ENCODE measurements at places on chromosomes 7 and 10. TPM values are rescaled to one million over a fixed set of nuclear protein-coding genes. Genes with fewer than 3 reads are reported as not detected.

GRCh38 chr10:22623633-22624253 lies 90.6 kb downstream of the PIP4K2A start:
- peaks cover 51% of the 10 kb centered on the region for H3K4me1 ChIP-seq
- no peak overlapping the region for H3K4me3 ChIP-seq
- no peak overlapping the region for H3K27ac ChIP-seq
- no peaks in the 10 kb centered on the region for H3K27me3 ChIP-seq
- DNase-seq = no peak

ZRANB1 gene
- 12.5 TPM for total RNA-seq

- DNase-seq = no peak
- no peaks in the 10 kb centered on the region for H3K4me1 ChIP-seq
- H3K27ac ChIP-seq = no peak overlapping the region
- no peak overlapping the region for H3K4me3 ChIP-seq
Measured at GRCh38 chr10:91191584-91191919, 28.9 kb upstream of the PCGF5 start.

DNA sequence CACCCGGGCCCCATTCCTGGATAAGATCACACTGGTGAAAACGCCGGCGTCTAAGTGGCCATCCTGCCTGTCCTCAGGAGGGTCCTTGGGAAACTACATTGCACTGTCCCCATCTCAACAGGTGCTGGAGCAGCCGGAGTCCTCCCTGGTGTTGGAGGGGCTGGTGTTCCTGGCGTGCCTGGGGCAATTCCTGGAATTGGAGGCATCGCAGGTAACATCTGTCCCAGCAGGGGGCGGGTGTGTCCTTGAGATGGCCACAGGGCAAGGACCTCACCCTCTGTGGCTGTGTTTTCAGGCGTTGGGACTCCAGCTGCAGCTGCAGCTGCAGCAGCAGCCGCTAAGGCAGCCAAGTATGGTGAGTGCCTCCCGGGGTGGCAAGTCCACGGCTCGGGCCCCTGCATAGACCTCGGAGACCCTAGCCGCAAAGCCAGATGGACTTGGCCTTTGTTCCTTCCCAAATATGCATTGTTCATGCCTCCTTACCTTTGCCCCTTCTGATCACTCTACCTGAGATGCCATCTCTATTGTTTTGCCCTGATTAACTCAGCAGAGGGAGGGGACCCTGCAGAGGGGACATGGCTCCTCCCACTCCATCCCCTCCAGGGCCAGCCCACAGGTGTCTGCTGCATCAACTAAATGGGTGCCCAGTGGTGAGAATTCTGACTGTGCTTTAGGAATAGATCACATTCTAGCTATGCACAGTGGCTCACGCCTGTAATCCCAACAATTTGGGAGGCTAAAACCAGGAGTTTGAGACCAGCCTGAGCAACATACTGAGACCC lies 23.8 kb downstream of the ELN start:
- peaks cover 28% of the 10 kb centered on the region for H3K27me3 ChIP-seq
- no peaks in the 10 kb centered on the region for H3K36me3 ChIP-seq
- H3K4me3 ChIP-seq = no peak overlapping the region
- H3K27ac ChIP-seq = no peak overlapping the region
- peak; percentile 69 for DNase-seq

- peaks cover 4% of the 10 kb centered on the region for H3K36me3 ChIP-seq
- DNase-seq = no peak
- no peak overlapping the region for H3K27ac ChIP-seq
- no peaks in the 10 kb centered on the region for H3K27me3 ChIP-seq
- H3K4me1 ChIP-seq = peaks cover 17% of the 10 kb centered on the region
- H3K4me3 ChIP-seq = no peak overlapping the region
Measured at GRCh38 chr7:83486536-83486935, 162.4 kb downstream of the SEMA3E start.

GRCh38 chr7:112149734-112150133 lies 56.5 kb downstream of the DOCK4 start:
- no peak overlapping the region for H3K27ac ChIP-seq
- no peaks in the 10 kb centered on the region for H3K4me1 ChIP-seq
- no peaks in the 10 kb centered on the region for H3K36me3 ChIP-seq
- H3K27me3 ChIP-seq = peaks cover 29% of the 10 kb centered on the region
- no peak overlapping the region for H3K4me3 ChIP-seq
- DNase-seq = no peak

GRCh38 chr7:27346531-27347275 lies 104.1 kb downstream of the EVX1 start:
- no peaks in the 10 kb centered on the region for H3K36me3 ChIP-seq
- peaks cover 32% of the 10 kb centered on the region for H3K4me1 ChIP-seq
- no peaks in the 10 kb centered on the region for H3K27me3 ChIP-seq
- DNase-seq = peak; percentile 91

SEC23IP gene
- total RNA-seq = 42.1 TPM

GRCh38 chr10:10726101-10726500 lies 291.6 kb upstream of the CELF2 start:
- H3K36me3 ChIP-seq = no peaks in the 10 kb centered on the region
- no peak overlapping the region for H3K27ac ChIP-seq
- H3K4me1 ChIP-seq = no peaks in the 10 kb centered on the region
- DNase-seq = no peak

GRCh38 chr10:80702143-80702542 lies 164.4 kb downstream of the SH2D4B start:
- H3K4me1 ChIP-seq = no peaks in the 10 kb centered on the region
- no peak overlapping the region for H3K27ac ChIP-seq
- H3K4me3 ChIP-seq = no peak overlapping the region
- no peak for DNase-seq

DNA sequence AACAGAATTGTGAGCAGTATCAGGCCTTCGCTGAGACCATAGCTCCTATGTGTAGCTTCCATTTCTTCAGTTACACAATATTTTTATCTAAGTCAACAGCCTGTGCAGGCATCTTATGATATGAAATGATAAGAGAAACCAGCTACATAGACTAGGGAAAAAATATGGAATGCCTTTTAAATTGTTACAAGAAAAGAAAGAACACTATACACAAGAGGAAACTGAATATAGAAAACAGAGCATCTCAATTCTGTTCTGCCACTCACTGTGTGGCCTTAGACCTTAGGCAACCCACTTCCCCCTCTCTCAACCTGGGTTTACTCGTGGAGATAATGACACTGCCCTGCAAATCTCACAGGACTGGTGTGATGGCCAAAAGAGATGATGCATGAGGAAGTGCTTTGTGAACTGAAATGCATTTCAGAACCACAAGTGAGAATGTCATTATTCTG lies 132.9 kb downstream of the LRRN3 start:
- no peaks in the 10 kb centered on the region for H3K36me3 ChIP-seq
- no peaks in the 10 kb centered on the region for H3K27me3 ChIP-seq
- H3K27ac ChIP-seq = no peak overlapping the region
- H3K4me3 ChIP-seq = no peak overlapping the region
- DNase-seq = no peak
- H3K4me1 ChIP-seq = no peaks in the 10 kb centered on the region

DNA sequence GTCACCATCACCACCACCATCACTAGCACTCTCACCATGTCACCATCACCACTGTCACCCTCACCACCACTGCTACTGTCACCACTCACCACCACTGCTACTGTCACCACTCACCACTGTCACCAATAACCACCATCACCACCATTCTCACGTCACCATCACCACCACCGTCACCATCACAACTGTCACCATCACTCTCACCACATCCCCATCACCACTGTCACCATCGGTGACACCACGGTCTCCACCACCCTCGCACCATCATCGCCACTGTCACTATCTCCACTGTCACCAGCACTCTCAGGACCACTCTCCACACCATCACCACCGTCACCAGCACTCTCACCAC lies 130.4 kb downstream of the MAD1L1 start:
- no peak overlapping the region for H3K27ac ChIP-seq
- H3K36me3 ChIP-seq = peaks cover 7% of the 10 kb centered on the region
- H3K4me1 ChIP-seq = no peaks in the 10 kb centered on the region
- no peak for DNase-seq

GRCh38 chr10:106457522-106457921 lies 707.0 kb downstream of the SORCS1 start:
- no peaks in the 10 kb centered on the region for H3K27me3 ChIP-seq
- H3K4me1 ChIP-seq = no peaks in the 10 kb centered on the region
- H3K27ac ChIP-seq = no peak overlapping the region
- no peaks in the 10 kb centered on the region for H3K36me3 ChIP-seq

DNA sequence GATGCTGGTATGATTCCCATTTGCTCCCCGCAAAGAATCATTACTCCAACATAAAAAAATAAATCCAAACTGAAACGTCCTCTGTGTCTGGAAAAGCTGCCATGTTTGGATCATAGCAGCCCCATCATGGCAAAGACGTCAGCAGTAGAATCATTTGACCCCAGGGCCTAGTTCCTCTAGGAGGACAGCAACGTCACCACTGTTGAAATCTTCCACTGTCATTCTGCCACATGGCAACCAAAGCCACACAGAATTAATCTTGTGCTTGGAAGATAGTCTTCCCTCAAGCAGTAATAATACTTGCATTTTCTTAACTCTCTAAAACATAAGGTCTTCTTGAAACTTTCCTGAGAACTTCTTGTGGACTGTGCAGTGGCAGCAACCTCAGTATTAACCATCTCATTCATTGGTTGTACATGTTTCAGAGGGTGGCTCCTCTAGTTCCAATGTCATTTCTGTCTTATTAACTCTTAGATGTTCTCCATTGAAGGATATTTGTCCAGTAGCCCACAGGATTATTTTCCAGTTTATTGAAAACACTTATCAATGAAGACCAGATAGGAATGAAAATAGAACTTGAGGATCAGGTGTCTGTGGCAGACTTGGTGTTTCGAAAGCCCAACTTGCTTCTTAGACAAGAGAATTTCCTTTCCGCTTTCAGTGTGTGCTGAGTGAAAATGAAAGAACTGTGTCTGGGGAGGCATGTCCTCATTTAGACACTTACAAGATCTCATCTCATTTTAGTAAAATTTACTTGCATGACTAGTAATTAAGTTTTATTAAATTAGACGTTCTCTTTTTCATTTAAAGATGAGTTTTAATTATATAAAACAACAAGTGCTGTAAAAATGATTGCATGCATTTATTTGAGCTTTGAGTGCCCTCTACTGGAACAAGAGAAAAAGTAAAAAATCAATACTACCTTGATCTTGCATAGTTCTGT lies 28.9 kb upstream of the INHBA start:
- H3K27me3 ChIP-seq = peaks cover 28% of the 10 kb centered on the region
- H3K27ac ChIP-seq = no peak overlapping the region
- DNase-seq = no peak
- H3K4me3 ChIP-seq = no peak overlapping the region
- H3K36me3 ChIP-seq = no peaks in the 10 kb centered on the region
- peaks cover 8% of the 10 kb centered on the region for H3K4me1 ChIP-seq

DNA sequence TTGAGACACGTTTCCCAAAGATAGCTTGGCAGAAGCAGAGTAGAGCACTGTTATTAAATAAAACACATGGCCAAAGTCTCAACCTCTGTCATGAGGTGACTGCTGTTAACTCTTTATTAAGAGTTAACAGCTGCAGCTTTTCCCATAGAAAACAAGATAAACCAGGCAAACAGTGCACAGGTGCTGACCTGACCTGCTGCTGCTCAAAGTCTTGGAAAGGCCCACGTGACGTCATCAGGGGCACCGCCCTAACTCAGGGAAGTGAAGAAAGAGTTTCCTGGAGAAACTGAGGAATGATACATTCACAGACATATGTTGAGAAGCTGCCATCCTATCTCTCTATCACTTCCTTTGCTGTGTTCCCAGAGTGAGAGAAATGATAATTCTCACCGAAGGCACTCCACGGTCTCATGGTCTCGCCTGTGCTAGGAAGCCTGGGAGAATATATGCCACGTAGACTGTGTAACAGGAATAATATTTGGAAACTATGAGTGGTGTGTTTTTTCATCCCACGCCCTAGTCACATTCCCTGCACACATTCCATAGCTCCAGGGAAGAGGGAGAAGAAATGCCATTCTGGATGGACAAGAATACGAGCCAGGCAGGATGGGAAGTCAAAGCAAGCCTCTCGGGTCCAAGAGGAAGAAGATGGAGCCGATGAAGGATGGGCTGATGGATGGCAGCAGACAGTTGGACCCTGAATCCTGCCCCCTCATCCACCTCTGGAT lies 146.2 kb upstream of the NFE2L3 start:
- H3K36me3 ChIP-seq = no peaks in the 10 kb centered on the region
- no peak for DNase-seq
- H3K27me3 ChIP-seq = peaks cover 79% of the 10 kb centered on the region
- H3K4me1 ChIP-seq = no peaks in the 10 kb centered on the region
- H3K4me3 ChIP-seq = no peak overlapping the region
- H3K27ac ChIP-seq = no peak overlapping the region

DNA sequence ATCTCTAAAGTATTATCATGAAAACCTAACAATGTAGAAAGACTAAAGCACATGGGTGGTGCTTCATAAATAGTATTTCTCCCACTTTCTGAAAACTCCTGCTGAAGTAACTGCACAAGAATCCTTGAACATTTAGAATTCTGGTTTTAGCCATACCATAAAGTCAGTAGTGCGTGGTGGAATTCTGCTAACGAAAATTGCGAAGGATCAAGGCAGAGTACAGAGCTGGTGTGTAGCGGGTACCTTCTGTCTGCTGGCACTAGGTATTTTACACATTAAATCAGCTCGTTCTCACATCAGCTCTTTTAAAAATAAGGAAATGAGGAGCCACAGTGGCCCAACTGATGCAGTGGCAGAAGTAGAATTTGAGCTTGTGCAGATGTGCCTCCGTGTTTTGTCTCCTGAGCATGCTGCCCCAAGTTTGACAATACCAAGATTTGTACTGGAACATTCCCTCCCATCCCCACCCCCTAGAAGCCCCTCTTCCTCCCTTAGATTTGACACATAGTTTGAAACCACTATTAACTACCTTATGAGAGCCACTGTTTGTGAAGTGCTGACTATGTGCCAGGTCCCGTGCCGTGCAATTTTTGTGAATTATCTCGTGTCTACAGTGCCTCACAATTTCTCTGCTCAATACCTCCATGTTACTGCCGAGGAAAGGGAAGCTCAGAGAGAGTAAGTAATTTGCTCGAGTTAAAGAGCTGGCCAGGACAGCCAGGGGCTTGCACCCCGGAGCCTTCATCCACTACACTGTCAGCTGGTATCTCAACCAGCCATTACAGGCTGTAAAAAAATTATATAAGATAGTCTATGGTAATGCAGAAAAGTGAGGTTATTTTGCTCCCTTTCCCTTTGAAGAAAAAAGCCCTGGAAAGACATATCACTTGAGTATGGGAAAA lies 66.9 kb downstream of the EGFR start:
- no peak for DNase-seq
- no peaks in the 10 kb centered on the region for H3K27me3 ChIP-seq
- H3K36me3 ChIP-seq = peaks cover 11% of the 10 kb centered on the region
- H3K27ac ChIP-seq = peak overlapping the region; percentile 68
